ENCODE measurements at places on chromosomes 6 and 20.
A peak's percentile ranks its signal among the peaks of the same experiment; 100 is the strongest.

- no peak for DNase-seq
These were observed 182.3 kb upstream of the RAB32 start for GRCh38 chr6:146361128-146361924.

- DNase-seq, result no peak
These were observed 142.1 kb downstream of the DTNBP1 start for GRCh38 chr6:15520626-15521203.

DNA sequence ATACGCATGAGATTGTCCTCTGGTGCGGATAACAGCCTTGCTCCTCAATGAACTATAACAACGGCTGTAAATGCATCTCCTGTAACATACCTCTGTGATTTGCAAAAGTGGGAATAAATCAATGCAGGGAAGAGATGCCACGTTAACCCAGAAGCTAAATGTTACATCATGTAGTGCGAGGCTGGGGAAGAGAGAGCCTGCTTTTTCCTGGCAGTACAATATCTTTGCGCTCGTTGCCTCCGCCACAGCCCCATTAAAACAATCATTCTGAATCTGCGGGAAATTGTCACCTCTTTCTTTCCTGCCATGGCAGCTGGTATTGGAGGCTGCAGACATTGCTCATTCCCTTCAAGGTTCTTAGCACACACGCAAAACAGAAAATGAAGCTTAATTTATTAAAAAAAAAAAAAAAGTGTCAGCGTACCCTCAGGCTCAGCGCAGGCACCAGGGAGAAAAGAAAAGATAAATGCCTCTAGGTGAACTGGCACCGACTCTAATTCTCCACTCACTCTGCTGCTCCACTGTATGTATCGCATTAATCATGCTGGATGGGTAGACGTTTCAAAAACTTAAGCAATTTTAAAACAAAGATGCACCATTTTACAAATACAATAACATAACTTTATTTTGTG is 70.2 kb upstream of the TFB1M start:
- no peak for DNase-seq

GRCh38 chr6:43715056-43715788 is 27.6 kb upstream of the MRPS18A start:
- no peak for DNase-seq

- DNase-seq, result peak; percentile 78
These were observed at the start of the genes KCTD20 and PXT1 for GRCh38 chr6:36442671-36443470. Gene KCTD20, plus strand, starts transcription at chr6:36443000. Its CDS starts 27,098 bp downstream, at chr6:36470098. Gene PXT1, minus strand, starts transcription at chr6:36442854. Its CDS starts 16,772 bp downstream, at chr6:36426082.

All from right renal pelvis (tissue), 4 donors.